ENCODE measurements at places on chromosomes 12 and 14. TPM values are rescaled to one million over a fixed set of nuclear protein-coding genes. Genes with fewer than 3 reads are reported as not detected.
A peak's percentile ranks its signal among the peaks of the same experiment; 100 is the strongest.

DNA sequence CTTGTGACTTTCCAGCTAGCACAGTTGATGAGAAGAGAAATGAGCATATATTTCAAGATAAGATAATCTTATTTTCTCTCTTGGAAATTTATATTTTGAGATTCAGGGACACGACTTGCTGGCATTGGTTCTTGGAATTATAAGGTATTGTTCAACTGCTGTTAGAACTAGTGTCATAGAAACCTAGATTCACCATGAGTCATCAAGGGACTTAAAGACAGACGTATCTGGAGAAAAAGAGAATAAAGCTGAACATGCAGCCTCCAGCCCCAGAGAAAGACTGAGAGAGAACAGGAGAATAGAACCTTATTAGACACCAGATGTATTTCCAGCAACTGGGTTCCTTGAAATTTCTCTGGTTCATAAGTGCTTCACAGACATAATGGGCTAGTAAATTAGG lies 194.4 kb upstream of the PPFIA2 start:
- no peak for DNase-seq

Gene SIRT4
- total RNA-seq: 0.88 TPM

DNA sequence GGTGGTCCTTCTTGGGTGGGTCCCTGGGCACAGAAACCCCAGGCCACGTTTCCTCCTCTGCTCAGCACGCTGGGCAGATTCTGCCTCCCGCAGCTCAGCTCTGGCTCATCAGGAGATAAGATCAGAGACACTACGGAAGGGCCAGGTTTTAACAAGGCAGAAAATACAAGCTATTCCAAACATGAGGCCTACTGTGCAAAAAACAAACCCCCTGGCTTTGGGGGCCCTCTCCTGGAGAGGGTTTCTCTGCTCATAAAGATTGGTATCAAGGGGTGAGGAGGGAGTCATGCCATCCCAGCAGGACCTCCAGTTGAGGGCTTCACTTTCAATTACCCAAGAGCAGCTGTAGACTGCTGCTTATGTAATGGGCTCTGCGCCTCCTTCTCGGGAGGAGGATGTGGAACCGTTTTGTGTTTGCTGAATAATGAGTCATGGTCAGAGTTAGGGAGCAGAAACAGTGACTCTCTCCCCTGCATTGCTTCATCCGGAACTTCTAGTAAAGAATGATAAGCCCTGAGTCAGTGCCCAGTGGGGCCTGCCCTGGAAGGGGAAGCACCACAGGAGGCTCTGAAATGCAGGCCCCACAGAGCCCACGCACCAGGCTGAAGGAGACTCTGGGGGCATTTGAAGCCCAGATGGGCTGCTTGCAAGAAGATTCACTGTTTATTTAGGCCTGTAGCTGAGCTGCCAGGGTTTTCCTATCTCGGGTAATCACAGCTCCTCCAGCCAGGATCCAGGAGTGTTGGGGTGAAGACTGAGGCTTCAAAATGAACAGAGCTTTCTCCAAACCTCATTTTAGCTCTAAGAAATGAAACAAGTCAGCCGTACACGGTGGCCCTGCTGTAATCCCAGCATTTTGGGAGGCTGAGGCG lies 79.3 kb downstream of the SSPN start:
- DNase-seq: peak; percentile 97

DNA sequence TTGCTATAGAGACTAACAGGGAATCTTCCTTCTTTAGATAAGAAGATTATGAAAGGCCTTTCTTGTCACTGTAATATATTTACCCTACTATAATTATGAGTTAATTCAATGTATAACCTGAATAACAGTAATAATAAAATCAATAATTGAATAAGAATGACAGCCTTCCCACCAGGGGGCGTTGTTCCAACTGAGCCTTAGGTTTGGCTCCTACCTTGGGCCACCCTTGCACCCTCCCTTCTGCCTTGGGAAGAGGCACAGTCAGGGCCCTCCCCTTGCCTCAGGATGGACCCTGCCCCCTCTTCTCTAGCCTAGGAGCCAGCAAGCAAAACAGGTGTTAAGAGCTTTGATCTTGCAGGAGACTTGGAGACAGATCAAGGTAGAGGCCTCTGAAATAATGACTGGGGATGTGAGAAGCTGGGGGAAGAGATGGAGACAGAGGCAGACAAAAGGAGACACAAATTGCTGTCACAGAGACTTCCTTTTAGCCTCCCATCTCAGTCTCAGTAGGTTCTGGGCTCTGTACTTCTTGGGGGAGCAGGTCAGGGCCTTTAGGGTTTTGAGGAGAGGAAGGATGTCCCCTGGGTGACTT lies 40.1 kb upstream of the CISTR start:
- DNase-seq: no peak

DNA sequence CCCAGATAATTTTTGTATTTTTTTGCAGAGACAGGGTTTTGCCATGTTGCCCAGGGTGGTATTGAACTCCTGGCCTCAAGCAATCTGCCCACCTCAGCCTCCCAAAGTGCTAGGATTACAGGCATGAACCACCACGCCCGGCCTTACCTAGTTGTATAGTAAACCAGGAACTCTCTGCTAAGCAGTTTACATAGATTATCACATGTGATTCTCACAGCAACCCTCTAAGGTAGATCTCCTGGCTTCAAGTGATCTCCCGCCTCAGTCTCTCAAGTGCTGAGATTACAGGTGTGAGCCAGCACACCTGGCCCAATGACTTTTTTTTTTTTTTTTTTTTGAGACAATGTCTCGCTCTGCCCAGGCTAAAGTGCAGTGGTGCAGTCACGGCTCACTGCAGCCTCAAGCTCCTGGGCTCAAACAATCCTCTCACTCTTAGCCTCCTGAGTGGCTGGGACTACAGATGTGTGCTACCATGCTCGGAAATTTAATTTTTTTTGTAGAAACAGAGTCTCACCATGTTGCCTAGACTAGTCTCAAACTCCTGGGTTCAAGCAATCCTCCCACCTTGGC lies 26.0 kb upstream of the ATP2A2 start:
- no peak for DNase-seq

DNA sequence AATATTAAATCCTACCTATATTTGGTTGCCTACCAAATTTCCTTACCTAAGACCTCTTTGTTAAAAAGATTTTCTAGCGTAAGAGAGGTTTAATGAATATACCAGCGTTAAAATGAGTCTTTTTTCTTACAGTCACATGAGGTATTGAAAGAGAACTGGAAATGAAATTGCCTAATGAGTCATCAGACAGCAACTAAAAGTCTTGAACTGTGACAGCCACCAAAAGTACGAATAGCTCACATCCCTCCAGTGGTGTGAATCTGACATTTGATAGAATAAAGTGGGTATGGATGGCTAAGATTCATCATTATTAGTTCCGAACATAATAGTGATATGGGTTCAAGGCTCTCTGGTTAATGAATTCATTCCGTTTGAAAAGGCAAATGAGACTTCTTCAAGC lies 1297.3 kb downstream of the AACS start:
- no peak for DNase-seq

Gene PRPF40B
- total RNA-seq: 6.3 TPM

Gene SCN8A
- 7.1 TPM for total RNA-seq

GRCh38 chr12:113299619-113300237 lies 35.2 kb downstream of the SLC8B1 start:
- no peak for DNase-seq

DNA sequence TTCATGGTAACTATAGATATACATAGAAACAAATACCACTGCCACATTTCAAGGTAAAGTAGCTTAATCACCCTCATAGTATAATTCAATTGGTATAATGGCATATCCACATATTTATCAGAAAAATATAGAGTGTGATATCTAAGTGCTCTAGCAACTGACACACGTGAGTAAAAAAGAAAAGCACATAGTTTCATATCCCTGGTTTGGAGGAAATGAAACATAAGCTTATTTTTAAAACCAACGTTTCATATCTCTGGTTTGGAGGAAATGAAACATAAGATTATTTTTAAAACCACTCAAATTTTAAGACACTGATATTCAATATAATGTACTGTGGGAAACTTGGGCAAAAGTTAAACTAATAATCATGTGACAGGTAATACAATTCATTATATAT lies 2.1 kb downstream of the OR6C70 start:
- no peak for DNase-seq

DNA sequence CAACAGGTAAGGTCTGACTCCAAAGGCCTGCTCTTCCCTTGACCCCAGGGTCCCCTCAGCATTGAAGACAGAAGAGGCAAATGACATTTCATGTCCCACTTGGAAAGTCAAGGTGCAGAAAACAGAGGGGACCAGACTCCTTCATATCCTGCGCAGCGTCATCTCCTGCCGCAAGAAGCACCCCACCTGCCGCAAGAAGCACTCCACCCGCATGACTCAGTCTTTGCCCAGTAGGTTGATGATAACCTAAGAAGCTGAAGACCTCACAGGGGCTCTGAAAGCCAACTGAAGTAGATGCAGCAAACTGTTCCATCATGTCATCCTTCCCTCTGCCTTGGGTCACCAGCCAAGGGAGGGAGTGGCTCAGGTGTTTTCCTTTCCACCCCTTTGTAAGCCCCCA lies 11.6 kb upstream of the SMUG1 start:
- no peak for DNase-seq

Gene PPP4R4
- total RNA-seq: 0.58 TPM

Gene ACSM4
- total RNA-seq: not detected

- no peak for DNase-seq
These were observed 103.5 kb upstream of the BCAT1 start for GRCh38 chr12:25052196-25052913.

DNA sequence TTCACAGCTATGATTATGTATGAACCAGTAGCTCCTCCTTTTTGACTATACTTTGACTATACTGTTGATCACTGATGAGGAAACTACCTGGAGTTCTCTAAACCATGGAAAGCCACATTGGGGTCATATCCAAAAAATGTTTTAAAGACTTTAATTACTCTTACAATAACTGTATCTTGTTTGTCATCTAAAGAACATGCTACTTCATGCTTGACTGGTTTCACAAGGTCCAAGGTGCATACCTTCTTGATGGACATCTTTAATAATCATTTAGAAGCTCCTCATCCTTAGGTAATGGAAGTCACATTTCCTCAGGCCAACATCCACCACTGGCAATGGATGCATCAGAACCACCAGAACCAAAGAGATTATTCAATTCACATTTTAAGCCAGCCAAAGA lies 29.9 kb downstream of the WASHC3 start:
- DNase-seq: no peak

GRCh38 chr12:97639702-97640101 lies 177.1 kb downstream of the RMST start:
- no peak for DNase-seq

GRCh38 chr14:94897561-94897960 lies 127.6 kb upstream of the GSC start:
- DNase-seq: no peak

Gene LRRK2
- 0.35 TPM for total RNA-seq

GRCh38 chr12:110134691-110135411 lies 10.7 kb downstream of the IFT81 start:
- no peak for DNase-seq

Gene CKAP4
- total RNA-seq: 283 TPM

- DNase-seq: no peak
These were observed at the start of gene LIN7A for GRCh38 chr12:80937391-80938238. TSS of gene LIN7A (minus strand) at chr12:80937934. CDS start at chr12:80937722, 212 bp downstream.

Gene AQP6
- not detected for total RNA-seq

Gene FBXO34
- total RNA-seq: 17.3 TPM

GRCh38 chr12:203074-203461 lies 10.9 kb downstream of the SLC6A12 start:
- no peak for DNase-seq

Gene RNASE3
- not detected for total RNA-seq

GRCh38 chr14:93895023-93895604 lies 32.0 kb upstream of the FAM181A start:
- no peak for DNase-seq

GRCh38 chr12:47735649-47736048 lies 10.4 kb upstream of the ENDOU start:
- DNase-seq: no peak

Gene SLC2A14
- total RNA-seq: not detected

Gene B4GALNT1
- 2.9 TPM for total RNA-seq

DNA sequence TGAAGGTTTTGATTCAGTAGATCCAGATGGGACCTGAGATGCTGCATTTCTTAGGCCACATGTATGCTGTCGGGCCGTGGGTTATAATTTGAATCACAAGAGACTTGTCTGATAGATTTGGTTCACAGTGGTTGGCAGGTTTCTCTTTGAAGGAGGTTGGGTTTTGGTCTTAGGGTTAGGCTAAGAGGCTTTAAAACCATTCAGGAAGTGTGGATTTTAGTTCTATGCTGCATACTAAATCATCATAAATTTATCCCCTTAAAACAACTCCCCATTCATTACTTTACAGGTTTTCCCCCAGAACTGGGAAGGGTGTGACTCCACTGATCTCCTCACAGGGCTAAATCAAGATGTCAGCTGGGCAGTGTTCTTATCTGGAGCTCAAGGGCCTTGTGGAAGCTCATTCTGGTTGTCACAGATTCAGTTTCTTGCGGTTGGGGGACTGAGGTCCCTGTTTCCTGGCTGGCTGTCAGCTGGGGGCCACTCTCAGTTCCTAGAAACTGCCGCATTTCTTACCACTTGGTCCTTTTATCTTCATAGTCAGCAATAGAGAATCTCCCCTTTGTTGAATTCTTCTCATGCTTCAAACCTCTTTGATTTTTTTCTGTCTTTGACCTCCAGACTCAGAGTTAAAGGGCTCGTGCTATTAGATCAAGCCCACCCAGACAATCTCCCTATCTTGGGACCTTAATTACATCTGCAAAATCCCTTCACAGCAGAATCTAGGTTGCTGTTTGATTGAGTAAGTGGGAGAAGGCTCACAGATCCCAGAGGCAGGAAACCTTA lies 20.6 kb upstream of the PCNX1 start:
- DNase-seq: no peak

DNA sequence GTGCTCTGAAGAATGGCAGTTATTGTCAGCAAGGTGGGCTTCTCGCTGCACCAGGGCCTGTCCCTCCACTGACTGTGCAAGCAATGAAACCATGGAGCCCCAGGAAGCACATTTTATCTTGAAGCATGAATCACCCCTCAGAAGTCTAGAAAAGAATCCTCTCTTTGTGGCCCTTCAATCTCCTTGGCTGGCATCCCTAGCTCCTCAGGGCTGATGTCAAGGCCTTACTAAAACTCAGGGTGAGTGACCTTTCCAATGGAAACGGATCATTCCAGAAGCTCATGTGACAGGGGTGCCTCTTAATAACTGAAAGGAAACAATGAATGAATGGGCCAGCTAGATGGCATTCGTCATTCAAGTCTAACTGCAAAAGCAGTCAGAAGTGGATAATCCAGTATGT lies 22.3 kb upstream of the PLEKHH1 start:
- no peak for DNase-seq

DNA sequence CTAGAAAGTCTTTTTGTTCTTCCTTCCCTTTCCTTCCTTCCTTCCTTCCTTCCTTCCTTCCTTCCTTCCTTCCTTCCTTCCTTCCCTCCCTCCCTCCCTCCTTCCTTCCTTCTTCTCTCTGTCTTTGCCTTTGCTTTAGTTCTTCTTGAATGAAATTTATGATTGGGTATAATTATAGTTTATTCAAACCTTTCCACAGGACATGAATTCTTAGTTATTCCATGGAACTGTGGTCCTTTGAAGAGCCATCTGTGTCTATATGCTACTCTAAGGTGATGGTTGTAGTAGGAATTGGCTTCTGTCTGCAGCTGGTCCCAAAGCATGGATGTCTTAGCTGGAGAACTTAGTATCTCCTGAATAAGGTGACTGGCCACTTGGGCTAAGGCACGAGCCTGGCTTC lies 64.8 kb downstream of the IGF1 start:
- no peak for DNase-seq

Data from glomerular endothelial cell (primary cell).